ENCODE measurements at places on chromosomes 6 and 20.

- no peaks in the 10 kb centered on the region for H3K4me1 ChIP-seq
- no peak for DNase-seq
- no peak overlapping the region for H3K27ac ChIP-seq
- H3K4me3 ChIP-seq = no peak overlapping the region
These were observed 219.8 kb upstream of the AGPAT4 start for GRCh38 chr6:161493576-161494118.

DNA sequence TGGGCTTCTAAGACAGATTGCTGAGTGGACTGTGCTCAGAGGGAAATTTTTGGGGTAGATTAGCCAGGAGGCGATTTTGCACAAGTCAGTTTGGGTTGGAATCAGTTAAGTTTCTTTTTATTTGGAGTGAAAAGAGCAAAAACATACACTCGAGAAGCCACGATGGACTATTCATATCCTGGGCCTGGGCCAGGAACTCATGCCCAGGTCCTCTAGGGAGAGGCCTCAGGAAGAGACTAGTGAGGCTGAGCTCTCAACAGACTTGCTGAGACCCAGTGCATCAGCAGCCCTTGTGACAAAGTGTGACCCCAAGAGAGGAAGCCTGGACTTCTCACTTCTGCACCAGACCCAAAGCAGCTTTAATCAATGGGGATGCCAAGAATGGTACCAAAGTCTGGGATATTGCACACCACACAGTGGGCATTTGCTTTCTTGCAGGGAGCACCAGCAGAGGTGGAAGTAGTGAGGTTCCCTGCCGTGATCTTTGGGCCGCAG, 61.6 kb upstream of the MAFB start:
- no peaks in the 10 kb centered on the region for H3K27me3 ChIP-seq
- H3K4me3 ChIP-seq = no peak overlapping the region
- no peaks in the 10 kb centered on the region for H3K4me1 ChIP-seq
- H3K36me3 ChIP-seq = no peaks in the 10 kb centered on the region
- DNase-seq = no peak

- no peak for DNase-seq
- H3K4me1 ChIP-seq = peaks cover 17% of the 10 kb centered on the region
- H3K27me3 ChIP-seq = no peaks in the 10 kb centered on the region
- no peak overlapping the region for H3K4me3 ChIP-seq
- no peak overlapping the region for H3K27ac ChIP-seq
These were observed 284.5 kb downstream of the PRKN start for GRCh38 chr6:162443101-162443500.

GRCh38 chr20:63735859-63736718, at the start of gene LIME1:
Gene LIME1 (plus strand): TSS chr20:63736664. CDS start chr20:63737550, 886 bp downstream.
- H3K4me3 ChIP-seq = peak within 1 kb of the TSS; percentile 63
- H3K27ac ChIP-seq = no peak within 1 kb of the TSS
- no peaks in the 10 kb centered on the region for H3K36me3 ChIP-seq
- H3K27me3 ChIP-seq = peaks cover 6% of the 10 kb centered on the region
- no peaks in the 10 kb centered on the region for H3K4me1 ChIP-seq

GRCh38 chr20:63734111-63734945, 2.1 kb upstream of the LIME1 start:
- no peak overlapping the region for H3K4me3 ChIP-seq
- no peak for DNase-seq
- H3K36me3 ChIP-seq = no peaks in the 10 kb centered on the region
- H3K27me3 ChIP-seq = peaks cover 6% of the 10 kb centered on the region
- H3K27ac ChIP-seq = no peak overlapping the region
- H3K4me1 ChIP-seq = no peaks in the 10 kb centered on the region

DNA sequence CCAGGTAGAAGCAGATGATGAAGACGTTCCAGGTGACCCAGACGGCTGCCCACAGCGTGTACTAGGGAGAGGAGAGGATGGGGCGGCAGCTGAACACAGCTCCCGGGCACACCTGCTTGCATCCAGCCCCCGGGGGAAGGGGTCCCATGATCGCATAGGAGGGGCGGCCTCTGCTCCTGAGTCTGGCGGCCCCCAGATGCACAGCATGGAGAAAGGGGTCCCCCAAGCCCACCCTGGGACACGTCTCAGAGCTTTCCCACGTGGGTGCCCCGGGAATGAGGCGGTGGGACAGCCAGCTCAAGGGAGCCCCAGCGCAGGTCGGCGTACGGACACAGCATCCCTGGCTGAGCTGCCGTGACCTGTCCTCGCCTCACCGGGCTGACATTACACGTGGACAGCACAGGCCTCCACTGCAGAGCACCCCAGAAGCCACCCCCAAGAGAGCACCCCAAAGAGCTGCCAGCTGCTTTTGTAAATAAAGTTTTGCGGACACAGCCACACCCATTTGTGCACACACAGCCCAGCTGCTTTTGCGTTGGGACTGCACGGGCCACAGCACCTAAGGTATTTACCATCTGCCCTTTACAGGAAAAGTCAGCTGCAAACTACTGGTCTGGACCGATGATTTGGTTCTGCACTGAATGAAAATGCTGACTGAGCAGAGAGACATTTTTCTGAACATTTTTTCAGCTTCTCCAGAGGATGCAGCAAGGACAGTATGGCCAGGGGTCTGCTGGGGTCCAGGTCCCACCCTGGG, 5.2 kb downstream of the NKAIN4 start:
- no peak overlapping the region for H3K4me3 ChIP-seq
- no peak overlapping the region for H3K27ac ChIP-seq
- H3K27me3 ChIP-seq = peaks cover 23% of the 10 kb centered on the region
- no peaks in the 10 kb centered on the region for H3K36me3 ChIP-seq

GRCh38 chr6:47453372-47453936, 24.1 kb upstream of the CD2AP start:
- no peak for DNase-seq
- no peaks in the 10 kb centered on the region for H3K4me1 ChIP-seq
- H3K36me3 ChIP-seq = no peaks in the 10 kb centered on the region
- H3K4me3 ChIP-seq = no peak overlapping the region

- no peaks in the 10 kb centered on the region for H3K27me3 ChIP-seq
- H3K4me1 ChIP-seq = no peaks in the 10 kb centered on the region
- no peak for DNase-seq
- H3K36me3 ChIP-seq = 0 out of 2 replicates have a peak, but pooled peaks cover 9% of the 10 kb centered on the region
- no peak overlapping the region for H3K4me3 ChIP-seq
- H3K27ac ChIP-seq = no peak overlapping the region
These were observed 30.6 kb downstream of the SPINT4 start for GRCh38 chr20:45752746-45753145.

DNA sequence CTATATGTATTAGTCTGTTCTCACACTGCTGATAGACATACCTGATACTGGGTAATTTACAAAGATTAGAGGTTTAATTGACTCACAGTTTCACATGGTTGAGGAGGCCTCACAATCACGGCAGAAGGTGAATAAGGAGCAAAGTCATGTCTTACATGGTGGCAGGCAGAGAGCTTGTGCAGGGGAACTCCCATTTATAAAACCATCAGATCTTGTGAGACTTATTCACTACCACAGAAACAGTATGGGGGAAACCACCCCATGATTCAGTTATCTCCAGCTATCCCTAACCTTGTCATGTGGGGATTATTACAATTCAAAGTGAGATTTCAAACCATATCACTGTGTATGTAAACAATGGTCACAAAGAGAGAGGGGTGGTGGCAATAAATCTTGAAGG, 6.6 kb downstream of the CST8 start:
- no peaks in the 10 kb centered on the region for H3K4me1 ChIP-seq
- H3K27me3 ChIP-seq = no peaks in the 10 kb centered on the region
- DNase-seq = no peak
- no peaks in the 10 kb centered on the region for H3K36me3 ChIP-seq
- no peak overlapping the region for H3K4me3 ChIP-seq

GRCh38 chr6:6694368-6694780, 105.9 kb downstream of the LY86 start:
- H3K4me3 ChIP-seq = peak overlapping the region; percentile 43
- peaks cover 33% of the 10 kb centered on the region for H3K4me1 ChIP-seq
- peak; percentile 69 for DNase-seq
- H3K36me3 ChIP-seq = no peaks in the 10 kb centered on the region

DNA sequence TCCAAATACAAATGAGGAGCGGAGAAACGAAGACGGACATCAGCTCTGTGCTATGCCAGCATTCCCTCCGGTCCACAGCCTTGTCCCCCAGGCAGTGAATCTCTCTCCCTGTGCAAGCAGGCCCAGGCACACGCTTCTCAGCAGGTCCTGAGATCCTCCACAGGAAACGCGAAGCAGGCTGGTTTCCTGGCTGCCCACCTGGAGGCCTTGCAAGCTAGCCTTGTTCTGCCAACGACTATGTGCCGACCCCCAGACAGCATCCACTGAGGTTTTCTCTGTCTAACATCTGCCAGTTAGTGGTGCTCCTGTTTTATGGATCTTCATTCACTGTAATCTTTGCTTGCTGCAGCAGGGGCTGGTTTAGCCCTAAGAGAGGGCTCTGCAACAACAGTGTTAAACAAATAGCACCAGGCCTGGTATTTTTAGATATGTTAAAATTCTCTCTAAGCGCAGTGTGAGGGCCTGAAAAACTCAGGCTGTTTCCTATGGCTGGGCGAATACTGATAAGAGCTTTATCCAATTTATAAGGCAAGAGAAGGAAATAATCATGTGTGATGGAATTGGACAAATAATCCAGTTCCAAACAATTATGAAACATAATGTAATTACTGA, 386.0 kb upstream of the ARID1B start:
- DNase-seq = peak; percentile 24
- H3K36me3 ChIP-seq = no peaks in the 10 kb centered on the region
- no peak overlapping the region for H3K27ac ChIP-seq
- peaks cover 23% of the 10 kb centered on the region for H3K4me1 ChIP-seq

GRCh38 chr6:158642097-158642601, 2.4 kb downstream of the DYNLT1 start:
- no peak overlapping the region for H3K27ac ChIP-seq
- no peak overlapping the region for H3K4me3 ChIP-seq

GRCh38 chr6:41051873-41052272, 1.1 kb upstream of the APOBEC2 start:
- H3K4me1 ChIP-seq = peaks cover 12% of the 10 kb centered on the region
- H3K36me3 ChIP-seq = no peaks in the 10 kb centered on the region
- no peak overlapping the region for H3K27ac ChIP-seq
- DNase-seq = no peak
- H3K27me3 ChIP-seq = no peaks in the 10 kb centered on the region

DNA sequence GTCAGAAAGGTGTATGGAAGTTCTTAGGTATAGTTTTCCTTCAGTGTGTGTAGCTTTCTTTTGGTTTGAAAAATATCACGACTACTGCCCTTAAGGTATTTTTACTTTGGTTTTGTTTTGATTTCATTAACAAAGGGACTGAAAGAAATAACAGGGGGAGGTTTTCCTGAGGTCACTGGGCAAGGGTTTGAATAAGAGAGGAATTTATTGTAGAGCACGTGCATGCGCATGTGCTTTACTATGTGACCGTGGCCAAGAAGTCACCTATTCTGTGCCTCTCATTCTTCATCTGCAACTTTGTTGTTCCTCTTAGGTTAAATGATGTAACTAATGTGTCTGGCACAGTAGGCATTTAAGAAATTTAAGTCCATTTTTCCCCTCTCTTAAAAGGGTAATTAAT, 4.1 kb upstream of the MAN1A1 start:
- no peaks in the 10 kb centered on the region for H3K36me3 ChIP-seq
- no peak overlapping the region for H3K27ac ChIP-seq
- no peak overlapping the region for H3K4me3 ChIP-seq

- H3K36me3 ChIP-seq = no peaks in the 10 kb centered on the region
- H3K4me1 ChIP-seq = 0 out of 2 replicates have a peak, but pooled peaks cover 4% of the 10 kb centered on the region
- no peak for DNase-seq
These were observed 245.3 kb downstream of the DLL1 start for GRCh38 chr6:170045563-170045960.

GRCh38 chr6:149938571-149939355, 3.1 kb upstream of the ULBP2 start:
- H3K4me3 ChIP-seq = peak overlapping the region; percentile 57
- peaks cover 94% of the 10 kb centered on the region for H3K27me3 ChIP-seq
- no peak overlapping the region for H3K27ac ChIP-seq
- H3K36me3 ChIP-seq = no peaks in the 10 kb centered on the region

DNA sequence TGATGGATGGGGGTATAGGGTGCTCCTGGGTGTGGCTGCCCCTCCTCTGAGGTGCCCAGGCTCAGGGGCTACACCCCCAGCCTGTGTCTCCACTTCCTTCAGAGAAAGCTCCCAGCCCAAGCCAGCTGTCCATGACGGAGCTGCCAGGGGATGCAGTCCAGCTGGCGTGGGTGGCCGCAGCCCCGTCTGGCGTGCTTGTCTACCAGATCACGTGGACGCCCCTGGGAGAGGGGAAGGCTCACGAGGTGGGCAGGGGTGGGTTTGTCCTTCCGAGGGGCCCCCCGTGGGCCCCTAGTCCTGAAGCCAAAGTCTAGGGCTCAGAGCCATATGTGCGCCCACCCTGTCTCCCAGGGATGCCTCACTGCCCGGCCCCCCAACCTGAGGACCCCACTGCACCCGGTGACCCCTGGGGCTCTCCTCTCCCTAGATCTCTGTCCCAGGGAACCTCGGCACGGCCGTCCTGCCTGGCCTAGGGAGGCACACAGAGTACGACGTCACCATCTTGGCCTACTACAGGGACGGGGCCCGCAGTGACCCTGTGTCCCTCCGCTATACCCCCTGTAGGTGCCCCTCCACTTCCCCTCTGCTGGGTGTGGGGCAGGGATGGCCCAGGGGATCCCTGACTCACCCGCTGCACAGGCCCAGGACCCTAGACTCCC, 19.8 kb downstream of the COL20A1 start:
- no peaks in the 10 kb centered on the region for H3K36me3 ChIP-seq
- H3K4me3 ChIP-seq = no peak overlapping the region
- DNase-seq = no peak
- H3K27me3 ChIP-seq = no peaks in the 10 kb centered on the region
- H3K4me1 ChIP-seq = no peaks in the 10 kb centered on the region

DNA sequence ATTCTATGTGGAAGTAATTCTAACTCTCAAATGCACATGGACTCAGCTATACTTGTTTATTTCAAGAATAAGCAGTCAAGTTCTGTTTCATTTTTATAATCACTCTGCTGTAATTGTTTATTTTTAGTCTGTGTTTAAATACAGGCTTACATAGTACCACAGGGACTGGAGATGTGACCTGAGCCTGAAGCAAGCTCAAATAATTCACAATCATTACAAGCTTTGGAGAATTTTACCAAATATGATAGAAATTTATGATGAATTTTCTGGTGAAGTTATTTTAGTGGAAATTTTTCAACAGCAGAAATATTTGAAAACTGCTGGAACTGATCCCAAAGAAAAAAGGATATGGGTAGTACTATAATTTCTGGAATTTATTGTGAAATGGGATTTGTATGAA, 41.6 kb upstream of the DSE start:
- peak overlapping the region; percentile 51 for H3K27ac ChIP-seq
- H3K27me3 ChIP-seq = no peaks in the 10 kb centered on the region
- H3K4me1 ChIP-seq = peaks cover 52% of the 10 kb centered on the region
- no peak for DNase-seq
- H3K4me3 ChIP-seq = no peak overlapping the region
- H3K36me3 ChIP-seq = no peaks in the 10 kb centered on the region

- H3K4me3 ChIP-seq = peak overlapping the region; percentile 58
- H3K27ac ChIP-seq = no peak overlapping the region
- H3K4me1 ChIP-seq = no peaks in the 10 kb centered on the region
- peaks cover 22% of the 10 kb centered on the region for H3K27me3 ChIP-seq
- peak; percentile 64 for DNase-seq
These were observed 8.3 kb downstream of the POM121L2 start for GRCh38 chr6:27303613-27304272.
